ENCODE measurements at places on chromosomes 3 and 15.
A peak's percentile ranks its signal among the peaks of the same experiment; 100 is the strongest.

- no peak for DNase-seq
Observed at GRCh38 chr3:112735926-112736325, 95.0 kb upstream of the CCDC80 start.

DNA sequence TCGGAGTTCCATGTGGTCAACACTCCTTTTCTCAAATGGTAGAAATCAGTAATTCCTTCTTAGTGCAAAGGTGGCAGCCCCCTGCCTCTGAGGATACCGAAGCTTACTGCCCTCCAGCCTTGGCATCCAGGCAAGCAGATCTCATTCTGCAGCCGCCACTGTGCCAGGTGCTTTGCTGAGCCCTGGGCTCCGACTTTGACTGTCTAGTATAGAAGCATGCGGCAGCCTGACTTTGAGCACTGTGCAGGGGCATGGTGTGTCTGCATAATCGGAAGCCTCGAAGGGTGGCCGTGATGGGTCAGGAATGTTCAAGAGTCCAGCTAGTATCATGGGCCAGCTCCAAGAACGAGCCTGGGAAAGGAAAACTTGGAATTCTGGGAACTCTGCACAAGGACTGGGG is 39.7 kb downstream of the ABTB1 start:
- peak; percentile 55 for DNase-seq

DNA sequence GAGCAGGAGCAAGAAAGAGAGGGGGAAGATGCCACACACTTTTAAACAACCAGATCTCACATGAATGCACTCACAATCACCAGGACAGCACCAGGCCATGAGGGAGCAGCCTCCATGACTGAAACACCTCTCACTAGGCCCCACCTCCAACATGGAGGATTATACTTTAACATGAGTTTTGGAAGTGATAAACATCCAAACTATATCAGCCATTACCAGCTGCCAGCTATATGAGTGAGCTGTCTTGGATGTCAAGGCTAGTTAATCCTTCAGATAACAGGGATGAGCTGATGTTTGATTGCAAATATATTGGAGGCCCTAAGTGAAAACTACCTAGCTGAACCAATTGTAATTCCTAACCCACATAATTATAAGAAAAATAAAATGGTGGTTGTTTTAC is 108.4 kb upstream of the DCBLD2 start:
- no peak for DNase-seq

DNA sequence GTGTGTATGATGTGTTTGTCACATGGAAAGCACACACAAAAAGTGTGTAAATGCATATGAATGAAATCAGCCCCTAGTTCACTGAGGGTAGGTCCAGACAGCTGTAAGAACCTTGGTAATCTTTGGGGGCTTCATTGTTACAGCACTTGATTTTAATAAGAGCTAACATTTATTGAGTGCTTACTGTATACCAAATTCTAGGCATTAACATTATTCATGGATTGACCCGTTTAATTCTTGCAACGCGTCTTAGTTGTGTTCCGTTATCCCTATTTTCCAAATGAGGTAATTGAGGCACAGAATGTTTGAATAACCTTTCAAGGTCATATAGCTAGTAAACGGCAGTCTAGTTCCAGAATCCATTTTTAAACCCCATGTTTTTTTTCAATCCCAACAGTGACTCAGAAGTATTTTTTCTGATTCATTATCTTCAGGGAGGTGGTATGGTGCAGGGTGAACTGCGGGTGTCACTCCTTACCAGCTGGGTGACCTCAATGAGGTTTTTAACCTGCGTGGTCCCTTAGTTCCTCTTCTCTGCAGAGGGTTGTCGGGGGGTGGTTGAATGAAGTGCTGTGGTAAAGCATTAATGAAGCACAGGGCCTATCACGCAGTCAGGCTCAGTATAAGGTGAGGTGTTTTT is 14.2 kb downstream of the RAB8B start:
- no peak for DNase-seq

GRCh38 chr15:66505818-66506217 is 692 bp downstream of the ZWILCH start:
- DNase-seq, result no peak

- no peak for DNase-seq
Observed at GRCh38 chr3:121844892-121845291, 9.9 kb downstream of the EAF2 start.

DNA sequence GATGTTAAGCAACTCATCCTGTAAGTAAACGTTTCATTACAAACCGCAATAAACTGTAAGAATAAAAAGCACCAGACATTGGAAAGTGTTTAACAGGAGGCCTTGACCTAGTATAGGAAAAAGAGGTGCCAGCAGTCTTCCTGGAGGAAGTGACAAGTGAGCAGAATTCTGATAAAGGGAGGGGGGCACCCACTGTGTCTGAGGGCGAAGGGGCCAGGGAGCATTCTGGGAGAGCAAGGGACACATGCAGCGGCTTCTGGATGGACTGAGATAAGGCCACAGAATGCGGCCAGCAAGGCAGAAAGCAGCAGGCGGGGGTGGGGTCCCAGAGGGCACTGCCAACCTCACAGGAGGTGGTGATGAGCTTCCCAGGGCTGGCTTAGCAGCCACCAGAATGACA is 80.2 kb downstream of the MTHFS start:
- no peak for DNase-seq

DNA sequence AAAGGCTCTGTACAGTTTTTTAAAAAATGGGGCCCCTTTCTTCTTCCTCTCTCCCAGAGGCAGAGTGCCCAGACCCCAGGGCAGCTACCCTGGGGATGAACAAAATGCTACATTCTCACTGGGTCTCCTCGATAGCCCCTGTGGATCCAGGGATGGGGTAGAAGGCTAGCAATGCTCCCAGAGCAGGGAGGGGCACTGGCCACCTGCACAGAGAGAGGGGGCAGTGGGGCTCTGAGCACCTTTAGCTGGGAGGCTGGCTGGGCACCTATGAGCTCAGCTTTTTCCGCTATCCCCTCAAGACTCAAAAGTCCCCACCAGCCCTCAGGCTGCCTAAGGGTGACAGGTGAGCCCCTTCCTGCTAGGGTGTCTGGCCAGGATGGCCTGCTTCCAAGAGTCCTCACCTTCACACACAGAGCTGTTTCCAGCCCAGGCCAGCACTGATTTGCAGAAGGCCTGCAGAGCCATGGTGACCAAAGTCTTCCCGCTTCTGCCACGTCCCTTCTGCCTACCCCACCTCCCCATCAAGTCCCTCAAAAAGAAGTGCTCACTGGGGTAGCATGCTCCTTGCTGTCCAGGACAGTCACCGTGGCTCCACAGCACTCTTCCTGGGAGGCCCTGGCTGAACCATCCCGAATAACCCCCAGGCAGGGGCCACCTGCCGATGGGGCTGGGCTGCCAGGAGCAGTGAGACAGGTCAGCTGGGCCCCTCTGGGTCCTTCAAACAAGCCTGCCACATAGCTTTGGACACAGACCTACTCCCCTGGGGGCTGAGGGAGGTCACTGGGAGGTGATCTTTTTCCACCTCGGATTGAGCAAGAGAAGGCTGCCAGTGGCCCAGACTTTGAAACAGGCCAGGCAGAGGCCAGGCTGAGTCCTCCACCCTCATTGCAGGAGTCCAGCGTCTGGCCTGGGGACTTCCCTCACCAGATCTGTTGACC is 20.4 kb downstream of the BMF start:
- no peak for DNase-seq

DNA sequence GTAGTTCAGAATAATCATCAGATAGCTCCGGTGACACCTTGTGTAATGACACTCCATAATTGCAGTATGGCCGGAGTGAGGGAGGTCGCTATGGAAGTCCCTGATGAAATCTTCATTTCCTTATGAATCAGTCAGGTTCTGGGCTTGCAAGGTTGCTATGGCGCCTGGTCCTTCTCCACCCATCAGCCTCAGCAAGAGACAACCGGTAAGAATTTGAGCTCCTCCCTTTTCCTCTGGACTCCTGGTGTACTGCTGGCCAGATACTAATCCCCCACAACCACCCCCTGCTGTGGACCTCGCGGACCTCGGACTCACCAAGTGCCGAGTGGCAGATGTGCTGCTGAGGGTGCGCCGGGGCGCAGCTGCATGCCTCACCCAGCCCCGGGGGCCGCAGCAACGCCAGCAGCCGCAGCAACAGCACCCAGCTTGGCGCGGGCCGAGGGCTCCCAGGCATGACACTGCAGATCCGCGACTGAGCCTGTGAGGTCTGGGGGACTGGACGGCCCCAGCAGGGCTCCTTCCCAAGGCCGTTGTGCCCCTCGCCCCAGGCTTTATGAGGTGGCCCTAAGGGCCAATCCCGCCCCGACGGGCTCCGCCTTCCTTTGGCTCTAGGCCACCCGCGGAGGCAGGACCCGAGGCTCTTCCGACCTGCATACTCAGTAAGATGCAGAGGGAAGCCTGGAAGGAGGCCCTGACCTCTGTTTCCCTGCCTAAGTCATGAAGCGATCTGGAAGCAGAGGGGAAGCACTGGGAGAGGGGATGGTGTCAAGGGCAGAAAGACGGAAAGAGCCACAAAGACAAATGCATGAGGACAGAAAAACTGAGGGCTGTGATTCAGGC is at the start of gene TIMP4:
Gene TIMP4, minus strand, starts transcription at position 526 of the 840 bp plus-strand sequence. Its CDS starts 72 bp downstream, at position 454.
- peak; percentile 77 for DNase-seq

- DNase-seq, result no peak
Observed at GRCh38 chr15:89342840-89343239, 8.2 kb upstream of the POLG start.

DNA sequence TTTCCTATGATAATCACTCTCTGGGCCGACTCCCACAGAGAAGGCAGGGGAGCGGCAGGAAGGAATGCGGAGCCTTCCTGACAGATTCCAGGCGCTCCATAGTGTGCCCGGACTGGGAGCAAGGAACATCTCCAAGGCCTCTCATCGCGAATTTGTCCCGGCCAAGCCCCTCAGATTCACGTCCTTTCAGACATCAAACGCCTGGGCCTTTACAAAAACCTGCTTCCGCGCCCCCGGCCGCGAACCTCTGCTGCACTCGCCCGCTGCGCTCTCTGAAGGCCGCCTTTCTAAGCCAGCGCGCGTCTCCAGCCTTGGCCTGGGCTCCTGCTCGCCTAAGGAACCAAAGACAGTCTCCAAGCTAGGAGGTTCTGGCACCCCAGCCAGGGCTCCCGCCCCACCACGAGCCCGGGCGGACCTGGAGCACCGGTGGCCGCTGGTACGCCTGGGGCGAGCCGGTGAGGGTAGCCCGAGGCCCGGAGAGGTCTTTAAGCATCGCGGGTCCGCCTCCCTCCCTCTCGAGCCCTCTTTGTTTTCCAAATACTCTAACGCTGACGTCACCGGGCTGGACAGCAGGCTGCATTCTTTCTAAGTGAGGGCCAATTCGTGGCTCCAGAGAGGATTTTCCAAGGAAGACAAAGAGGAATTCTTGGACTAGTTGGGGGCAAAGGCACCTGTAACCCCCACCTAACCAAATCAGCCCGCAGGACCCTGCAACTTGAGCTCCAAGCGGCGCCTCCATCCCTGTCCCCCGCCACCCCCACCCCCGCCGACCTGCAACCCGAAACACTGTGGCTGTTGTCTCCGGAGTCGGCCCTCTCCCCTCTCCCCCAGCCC is 759 bp downstream of the AMOTL2 start:
- peak; percentile 87 for DNase-seq

DNA sequence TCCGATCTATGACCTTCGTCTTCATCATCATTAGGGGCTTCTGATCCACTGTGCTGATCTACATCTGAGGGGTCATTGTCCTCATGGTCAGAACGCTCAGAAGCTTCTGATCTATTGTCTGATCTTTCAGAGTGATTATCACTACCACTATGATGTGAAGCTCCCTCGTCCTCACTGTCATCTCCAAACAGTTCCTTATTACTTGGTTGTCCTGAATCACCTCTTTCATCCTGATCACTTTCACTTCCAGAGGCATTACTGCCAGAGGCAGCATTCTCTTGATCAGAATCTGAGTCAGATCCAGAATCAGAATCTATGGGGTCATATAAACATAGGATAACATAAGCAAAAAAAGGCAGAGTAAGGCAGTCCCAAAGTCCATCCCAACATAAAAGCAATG is 5.4 kb downstream of the LEO1 start:
- no peak for DNase-seq

DNA sequence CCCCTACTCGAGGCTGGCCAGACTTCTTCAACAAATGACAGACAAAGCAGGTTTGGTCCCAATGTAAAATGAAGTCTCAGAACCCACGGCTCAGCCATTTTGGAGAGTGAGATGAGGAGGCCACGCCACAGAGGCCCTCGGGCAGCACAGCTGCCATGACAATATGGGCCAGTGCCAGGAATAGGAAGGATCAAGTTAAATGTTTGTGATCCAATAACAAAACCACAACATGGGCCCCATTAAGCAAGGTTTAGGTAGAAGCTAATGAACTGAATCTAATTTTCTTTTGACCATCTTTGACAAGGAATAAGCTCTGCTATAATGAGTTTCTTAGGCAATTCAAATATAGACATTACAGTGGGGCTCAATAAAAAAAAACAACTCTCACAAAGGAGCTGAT is 52.6 kb downstream of the RFTN1 start:
- DNase-seq, result no peak

GRCh38 chr3:67001086-67001861 is 3.2 kb downstream of the KBTBD8 start:
- DNase-seq, result no peak

DNA sequence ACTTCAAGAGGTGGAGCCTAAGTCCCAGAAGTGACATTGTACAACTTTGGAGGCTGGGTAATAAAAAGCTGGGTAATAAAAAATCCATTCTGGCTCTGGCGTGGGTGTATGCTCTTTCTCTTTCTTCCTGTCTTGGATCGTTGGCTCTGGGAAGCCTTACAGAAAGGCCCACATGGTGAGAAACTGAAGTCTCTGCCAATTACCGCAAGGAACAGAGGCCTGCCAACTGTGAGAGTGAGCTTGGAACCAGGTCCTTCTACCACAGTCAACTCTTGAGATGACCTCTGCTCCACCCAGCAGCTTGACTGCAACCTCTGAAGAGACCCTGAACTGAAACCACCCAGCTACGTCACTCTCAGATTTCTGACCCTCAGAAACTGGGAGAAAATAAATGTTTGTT is 51.0 kb downstream of the NR2F2 start:
- no peak for DNase-seq

- DNase-seq, result no peak
Observed at GRCh38 chr3:148428862-148429605, 268.7 kb upstream of the AGTR1 start.

GRCh38 chr15:39549912-39550311 is 31.0 kb upstream of the THBS1 start:
- DNase-seq, result peak; percentile 54

- peak; percentile 10 for DNase-seq
Observed at GRCh38 chr15:78766041-78766440, 45.2 kb downstream of the ADAMTS7 start.
